PC-9 (cell line): ENCODE measurements at places on chromosomes 1 and 21. TPM values are rescaled to one million over a fixed set of nuclear protein-coding genes. Genes with fewer than 3 reads are reported as not detected.

The ATP1A4 gene
- not detected in 2 replicates for total RNA-seq

The GRHL3 gene
- total RNA-seq, result 1.1 and 1.7 TPM in 2 replicates

The PALMD gene
- total RNA-seq, result 0.68 and 1.2 TPM in 2 replicates

The EBNA1BP2 gene
- total RNA-seq, result 151 and 153 TPM in 2 replicates

The KPRP gene
- not detected in 2 replicates for total RNA-seq

The SPRR3 gene
- 0.57 TPM in 1 of 2 replicates, not detected in the other for total RNA-seq

The DNAJB4 gene
- total RNA-seq, result 35.6 and 45.5 TPM in 2 replicates

The STUM gene
- total RNA-seq, result not detected in 2 replicates

The OR2T11 gene
- not detected in 2 replicates for total RNA-seq

The SLC9C2 gene
- not detected in 2 replicates for total RNA-seq

The DMRTA2 gene
- not detected in 2 replicates for total RNA-seq

The TNFRSF9 gene
- 0.70 and 1.3 TPM in 2 replicates for total RNA-seq

The POMGNT1 gene
- 82.6 and 97.4 TPM in 2 replicates for total RNA-seq

The ZNF593OS gene
- total RNA-seq, result not detected in 2 replicates

The GPR61 gene
- total RNA-seq, result not detected in 2 replicates

The AZIN2 gene
- total RNA-seq, result 7.3 and 11.6 TPM in 2 replicates

The CD52 gene
- total RNA-seq, result 1.2 TPM in 1 of 2 replicates, not detected in the other

The OR2C3 gene
- total RNA-seq, result not detected in 2 replicates

The PTGER3 gene
- total RNA-seq, result 0.08 and 0.13 TPM in 2 replicates
